ENCODE measurements at places on chromosomes 11 and 22. TPM values are rescaled to one million over a fixed set of nuclear protein-coding genes. Genes with fewer than 3 reads are reported as not detected.

DNA sequence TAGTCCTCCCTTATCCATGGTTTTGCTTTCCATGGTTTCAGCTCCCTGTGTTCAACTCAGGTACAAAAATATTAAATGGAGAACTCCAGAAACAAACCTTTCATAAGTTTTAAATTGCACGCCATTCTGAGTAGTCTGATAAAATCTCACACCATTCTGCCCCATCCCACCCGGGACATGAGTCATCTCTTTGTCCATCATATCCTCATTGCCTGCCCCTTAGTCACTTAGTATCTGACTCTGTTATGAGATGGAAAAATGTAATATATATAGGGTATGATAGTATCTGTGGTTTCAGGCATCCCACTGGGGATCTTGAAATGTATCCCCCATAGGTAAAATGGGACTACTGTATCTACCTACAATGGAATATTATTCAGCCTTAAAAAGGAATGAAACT, 35.5 kb upstream of the FGF3 start:
- no peak for DNase-seq

DNA sequence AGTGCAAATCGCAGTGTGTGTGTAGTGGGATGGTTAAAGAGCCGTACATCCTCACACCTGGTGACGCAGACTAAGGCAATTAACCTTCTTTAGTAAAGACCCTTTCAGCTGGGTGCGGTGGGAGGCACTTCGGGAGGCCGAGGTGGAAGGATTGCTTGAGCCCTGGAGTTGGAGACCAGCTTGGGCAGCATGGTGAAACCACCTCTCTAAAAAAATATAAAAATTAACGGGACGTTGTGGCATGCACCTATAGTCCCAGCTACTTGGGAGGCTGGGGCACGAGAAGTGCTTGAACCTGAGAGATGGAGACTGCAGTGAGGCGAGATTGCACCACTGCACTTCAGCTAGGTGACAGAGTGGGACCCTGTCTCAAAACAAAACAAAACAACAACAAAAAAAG, 31.5 kb downstream of the ZBTB16 start:
- no peak for DNase-seq

DNA sequence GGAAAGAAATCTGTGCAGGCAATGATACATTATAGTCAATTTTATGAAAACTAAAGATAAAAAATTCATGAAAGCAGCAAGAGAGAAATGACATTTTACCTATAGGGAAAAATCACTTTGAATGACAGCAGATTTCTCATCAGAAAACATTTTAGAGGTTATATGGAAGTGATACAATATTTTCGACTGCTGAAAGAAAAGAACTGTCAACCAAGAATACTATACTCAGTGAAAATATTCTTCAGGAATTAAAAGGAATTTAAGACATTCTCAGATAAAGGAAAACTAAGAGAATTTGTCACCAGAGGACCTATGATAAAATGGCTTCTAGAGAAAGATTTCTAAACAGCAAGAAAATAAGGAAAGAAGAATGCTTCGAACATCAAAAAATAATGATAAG, 820.8 kb downstream of the DLG2 start:
- DNase-seq = no peak

GRCh38 chr11:68827733-68828132, 14.0 kb downstream of the CPT1A start:
- no peak for DNase-seq

GRCh38 chr11:127639916-127640315, 639.3 kb upstream of the KIRREL3 start:
- DNase-seq = no peak

The CLCF1 gene
- total RNA-seq = 4.0 TPM

DNA sequence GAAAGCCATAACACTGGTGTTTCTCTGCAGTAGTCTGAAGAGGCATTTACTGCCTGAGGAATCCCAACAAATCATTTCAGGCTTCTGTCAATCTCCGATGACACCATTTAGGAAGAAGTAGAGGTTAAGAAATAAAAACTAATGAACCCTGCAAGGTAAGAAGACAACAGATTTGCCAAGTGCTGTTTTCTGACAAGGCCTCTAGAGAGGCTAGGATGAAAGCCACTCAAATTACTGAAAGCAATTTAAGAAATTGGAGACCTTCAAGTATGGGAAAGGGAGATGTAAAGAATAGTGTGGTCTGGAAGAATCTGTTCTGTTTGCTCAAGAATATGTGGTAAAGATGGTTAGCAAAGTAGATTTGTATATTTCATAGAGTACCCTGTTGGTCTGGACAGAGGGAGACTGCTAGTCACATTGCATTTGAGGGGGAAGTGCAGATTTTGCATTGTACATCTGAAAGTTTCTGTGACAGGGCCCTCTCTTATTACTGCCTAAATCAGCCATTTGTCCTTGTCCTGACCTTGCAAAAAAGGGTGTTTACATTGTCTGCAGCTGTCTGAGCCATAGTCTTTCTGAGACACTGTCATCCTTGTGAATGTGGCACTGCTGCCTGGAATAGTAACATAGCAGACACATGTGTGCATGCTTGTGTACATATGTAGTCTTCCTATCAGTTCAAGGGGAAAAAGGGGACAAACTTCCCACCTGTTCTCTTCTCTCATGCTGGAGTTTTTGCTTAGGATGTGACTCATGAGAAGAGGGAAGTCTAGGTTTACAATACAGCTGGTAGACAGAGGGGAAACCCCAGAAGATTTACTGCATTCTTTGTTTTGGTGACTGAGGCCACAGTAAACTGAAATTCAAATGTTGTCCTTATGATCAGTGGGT, 640.2 kb upstream of the KIRREL3 start:
- DNase-seq = no peak
